ENCODE measurements at places on chromosomes 5 and 9. TPM values are rescaled to one million over a fixed set of nuclear protein-coding genes. Genes with fewer than 3 reads are reported as not detected.

CREB3 gene
- 45.2 TPM for total RNA-seq

SNX30 gene
- 7.2 TPM for total RNA-seq

SURF6 gene
- total RNA-seq: 13.4 TPM

NME5 gene
- total RNA-seq: 1.1 TPM

TERT gene
- 0.07 TPM for total RNA-seq

ALDH7A1 gene
- 65.5 TPM for total RNA-seq

PCDHGA6 gene
- 1.3 TPM for total RNA-seq

QRFP gene
- not detected for total RNA-seq

JAKMIP2 gene
- not detected for total RNA-seq

EIF4E1B gene
- total RNA-seq: not detected

SLC6A3 gene
- total RNA-seq: not detected

DNA sequence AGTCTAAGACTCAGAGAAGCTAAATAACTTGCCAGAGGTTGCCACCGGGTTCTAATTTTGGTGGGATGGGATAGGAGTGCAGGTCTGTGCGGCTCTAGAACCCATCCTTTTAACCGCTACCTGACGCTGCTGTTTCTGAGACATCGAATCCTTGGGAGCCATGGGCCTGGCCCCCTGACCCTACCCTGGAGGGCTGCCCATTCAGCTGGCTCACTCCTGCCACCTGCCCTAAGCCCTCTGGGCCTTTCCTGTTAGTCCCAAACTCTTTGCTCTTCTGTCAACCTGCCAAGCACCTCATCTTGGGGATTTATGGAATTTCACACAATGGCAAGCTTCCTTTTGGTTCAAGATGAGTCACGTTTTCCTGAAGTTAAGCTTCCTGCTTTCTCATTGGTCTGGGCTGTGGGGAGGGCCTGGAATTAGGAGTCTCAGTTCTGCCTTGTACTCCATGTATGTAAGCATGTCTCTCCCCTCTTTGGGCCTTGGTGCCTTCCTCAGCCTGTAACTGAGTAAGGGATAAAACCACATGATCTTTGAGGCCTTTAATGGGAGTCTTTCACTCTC, 26.6 kb downstream of the ENHO start:
- DNase-seq: peak; percentile 86

GRCh38 chr5:78547183-78547582, 101.4 kb downstream of the LHFPL2 start:
- no peak for DNase-seq

GRCh38 chr5:108728566-108729241, 19.0 kb upstream of the FER start:
- no peak for DNase-seq

GRCh38 chr5:147113967-147114366, 120.9 kb upstream of the STK32A start:
- DNase-seq: no peak

GRCh38 chr9:121616123-121616755, 35.2 kb upstream of the DAB2IP start:
- DNase-seq: no peak

- no peak for DNase-seq
Measured at GRCh38 chr5:59040024-59040803, 457.3 kb downstream of the RAB3C start.

GRCh38 chr9:27369591-27369990, 72.6 kb upstream of the EQTN start:
- no peak for DNase-seq

DNA sequence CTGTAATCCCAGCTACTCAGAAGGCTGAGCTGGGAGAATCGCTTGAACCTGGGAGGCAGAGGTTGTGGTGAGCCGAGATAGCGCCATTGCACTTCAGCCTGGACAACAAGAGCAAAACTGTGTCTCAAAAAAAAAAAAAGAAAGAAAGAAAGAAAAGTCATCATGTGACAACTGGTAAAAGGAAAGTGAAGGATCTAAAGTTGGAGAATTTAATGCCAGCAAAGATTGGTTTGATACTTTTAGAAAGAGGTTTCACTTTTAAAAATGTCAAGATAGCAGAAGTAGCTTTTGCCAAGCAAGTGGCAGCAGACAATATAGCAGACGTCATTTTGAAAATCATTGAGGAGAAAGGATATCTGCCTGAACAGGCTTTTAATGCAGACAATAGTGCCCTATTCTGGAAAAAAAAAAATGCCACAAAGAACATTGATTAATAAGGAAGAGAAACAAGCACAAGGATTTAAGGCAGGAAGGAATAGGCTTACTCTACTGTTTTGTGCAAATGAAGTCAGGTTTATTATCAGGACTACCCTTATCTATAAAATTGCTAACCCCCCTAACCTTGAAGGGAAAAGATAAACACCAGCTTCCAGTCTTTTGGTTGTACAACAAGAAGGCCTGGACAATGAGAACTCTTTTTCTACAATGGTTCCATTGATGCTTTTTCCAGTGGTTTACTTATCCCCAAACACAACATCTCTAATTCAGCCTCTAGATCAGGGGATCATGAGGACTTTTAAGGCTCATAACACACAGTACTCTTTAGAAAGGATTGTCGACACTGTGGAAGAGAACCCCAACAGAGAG, 12.0 kb downstream of the PKD2L2 start:
- DNase-seq: no peak

DNA sequence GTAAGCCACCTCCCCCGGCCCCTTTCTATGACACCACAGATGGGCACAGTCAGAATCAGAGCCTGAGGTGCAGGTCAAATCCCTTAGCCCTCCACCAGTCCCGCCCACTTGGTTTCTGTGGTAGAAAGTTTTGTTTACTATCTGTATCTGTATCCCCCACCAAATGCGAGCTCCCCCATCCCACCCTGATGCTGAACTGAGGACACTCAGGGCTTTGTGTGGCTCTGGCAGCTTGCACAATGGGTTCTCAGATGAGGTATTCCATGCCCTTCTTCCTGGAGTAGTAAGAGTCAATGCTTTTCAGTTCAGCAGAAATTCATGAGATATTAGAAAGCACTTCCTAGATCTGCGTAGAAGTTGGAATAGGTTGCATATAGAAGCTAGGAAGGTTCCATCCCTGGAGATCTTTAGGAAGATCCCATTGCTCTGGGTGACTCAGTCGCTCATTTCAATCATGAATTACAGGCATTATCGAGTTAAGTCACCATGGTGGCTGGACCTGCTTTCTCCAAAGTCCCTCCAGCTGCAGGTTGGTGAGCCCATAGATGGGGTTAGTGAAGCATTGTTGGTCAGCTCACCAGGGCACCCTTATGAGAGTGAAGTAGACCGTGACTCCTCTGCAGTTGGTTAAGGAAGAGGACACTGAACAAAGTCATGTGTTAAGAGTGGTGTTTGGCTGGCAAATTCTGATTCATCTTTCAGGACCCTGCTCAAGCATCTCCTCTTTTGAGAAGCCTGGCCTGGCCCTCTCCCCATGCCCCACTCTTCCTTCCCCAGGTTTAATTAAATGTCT, 10.6 kb upstream of the KCNIP1 start:
- DNase-seq: no peak

DNA sequence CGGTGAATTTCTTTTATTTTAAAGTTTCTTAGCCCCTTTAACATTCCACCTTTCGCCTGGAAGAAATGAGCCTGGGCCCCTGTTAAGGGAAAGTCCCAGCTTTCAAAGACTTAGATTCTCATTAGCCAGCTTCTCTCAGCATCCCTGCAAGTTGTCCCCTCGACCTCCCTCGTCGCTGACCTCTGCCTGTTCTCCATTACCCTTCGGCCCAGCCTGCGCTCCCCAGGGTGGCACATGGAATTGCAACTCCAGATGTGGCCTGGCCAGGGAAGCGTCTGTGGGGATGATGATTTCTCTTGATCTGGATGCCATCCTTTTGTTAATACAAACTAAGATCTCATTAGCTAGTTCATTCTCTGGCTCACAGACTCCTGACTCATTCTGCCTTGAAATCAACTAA, 43.4 kb upstream of the FANCC start:
- DNase-seq: no peak

DNA sequence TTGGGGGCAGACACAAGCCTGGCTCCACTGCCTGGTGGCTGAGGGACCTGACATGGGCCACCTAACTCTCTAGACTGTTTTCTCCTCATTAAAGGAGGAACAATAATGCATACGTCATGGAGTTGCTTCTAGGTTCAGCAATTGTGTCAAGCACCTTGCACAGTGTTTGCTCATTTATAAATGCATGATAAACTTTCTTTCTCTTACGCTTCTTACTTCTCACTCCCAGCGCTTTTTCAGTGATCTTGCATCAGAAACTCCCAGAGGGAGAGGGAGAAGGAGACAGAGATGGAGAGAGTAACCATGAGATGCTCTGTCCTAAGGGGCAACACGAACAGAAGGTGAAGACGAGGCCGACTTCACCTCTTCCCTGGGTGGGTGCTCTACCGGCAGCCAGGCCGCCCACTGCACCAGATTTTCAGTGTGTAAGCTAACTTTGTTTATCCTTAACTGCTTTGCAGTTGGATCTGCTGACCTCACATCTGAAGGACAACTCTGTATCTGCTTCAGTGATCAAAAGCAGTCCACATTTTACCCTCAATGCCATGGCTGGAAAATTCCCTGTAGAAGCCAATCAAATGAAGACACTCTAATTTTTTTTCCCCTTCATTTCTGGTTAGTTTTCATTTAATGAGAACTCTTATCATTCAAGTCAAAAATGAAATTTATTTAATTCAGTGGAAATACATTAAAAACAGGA, 35.3 kb downstream of the MED27 start:
- DNase-seq: no peak

DNA sequence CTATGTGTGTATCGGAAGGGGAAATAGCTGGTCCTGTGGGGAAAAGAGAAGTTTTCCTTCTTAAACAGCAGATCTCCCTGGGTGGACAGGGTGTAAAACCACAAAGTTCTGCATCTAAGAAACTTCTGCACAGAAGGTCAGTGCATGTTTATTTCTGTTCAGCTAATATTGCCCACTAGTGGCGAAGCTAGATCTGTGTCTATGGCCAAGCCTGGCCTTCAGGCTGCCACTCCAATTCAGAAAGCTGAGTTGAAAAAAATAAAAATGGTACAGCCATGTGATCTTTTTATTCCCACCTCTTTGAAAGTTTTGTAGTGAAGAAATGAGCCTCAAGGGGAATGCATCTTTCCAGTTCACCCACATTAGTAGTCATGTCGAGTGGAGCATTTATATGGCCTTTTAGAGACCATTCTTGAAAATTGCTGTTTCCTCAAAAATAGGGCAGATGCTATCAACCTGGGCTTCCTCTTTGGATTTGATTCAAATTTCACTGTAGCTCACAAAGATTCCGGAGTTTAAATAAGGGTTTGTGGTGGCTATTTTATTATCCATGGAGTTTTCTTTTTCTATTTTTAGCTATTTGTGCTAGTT, 488.0 kb downstream of the PRELID2 start:
- DNase-seq: no peak

DNA sequence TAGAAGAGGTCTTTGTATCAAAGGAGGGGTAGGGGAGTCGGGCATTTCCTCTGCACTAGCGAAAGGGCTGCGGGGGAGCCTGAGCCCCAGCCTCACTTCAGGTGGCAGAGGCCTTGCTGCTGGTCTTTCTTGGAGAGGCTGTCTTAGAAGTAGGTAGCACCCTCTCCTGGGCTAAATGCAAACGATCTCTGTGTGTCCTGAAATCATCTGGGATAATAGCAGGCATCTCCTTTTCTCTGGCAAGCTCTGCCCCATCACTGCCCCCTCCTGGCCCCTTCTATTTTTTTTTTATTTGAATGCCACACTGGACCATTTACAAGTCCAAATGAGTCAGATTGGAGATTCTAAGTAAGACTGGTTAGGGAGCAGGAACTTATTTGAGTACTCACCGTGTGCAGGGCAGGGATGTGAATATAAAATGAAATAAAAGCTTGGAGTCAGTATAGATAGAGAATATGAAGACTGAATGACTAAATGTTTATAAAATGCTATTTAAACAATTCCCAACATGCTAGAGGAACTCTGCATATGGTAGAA, 137.1 kb downstream of the FGF1 start:
- peak; percentile 88 for DNase-seq

GRCh38 chr5:38681029-38681706, 124.7 kb upstream of the LIFR start:
- no peak for DNase-seq

GRCh38 chr5:95153511-95153910, 131.4 kb downstream of the MCTP1 start:
- no peak for DNase-seq

- DNase-seq: no peak
Measured at GRCh38 chr5:107519900-107520354, 150.8 kb downstream of the EFNA5 start.

DNA sequence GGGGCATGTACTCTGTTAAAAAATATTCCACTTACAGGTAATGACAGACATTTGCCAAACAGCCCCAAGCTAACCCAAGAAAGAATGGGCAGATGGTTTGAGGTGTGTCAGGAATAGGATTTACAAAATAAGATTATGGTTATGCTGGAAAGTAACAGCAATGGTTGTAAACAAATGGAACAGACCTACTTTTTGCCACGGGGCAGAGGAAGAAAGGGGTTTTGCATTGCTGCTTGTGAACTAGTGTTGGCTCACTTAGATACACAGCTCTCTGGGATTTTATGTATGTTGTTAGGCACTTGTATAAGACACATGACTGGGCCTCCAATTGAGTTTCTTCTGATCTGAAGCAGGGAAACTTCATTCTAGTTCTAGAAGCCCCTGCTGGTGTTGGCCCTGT, 191.5 kb upstream of the GDNF start:
- no peak for DNase-seq

- DNase-seq: no peak
Measured at GRCh38 chr5:17221843-17222636, 4.6 kb downstream of the BASP1 start.

DNA sequence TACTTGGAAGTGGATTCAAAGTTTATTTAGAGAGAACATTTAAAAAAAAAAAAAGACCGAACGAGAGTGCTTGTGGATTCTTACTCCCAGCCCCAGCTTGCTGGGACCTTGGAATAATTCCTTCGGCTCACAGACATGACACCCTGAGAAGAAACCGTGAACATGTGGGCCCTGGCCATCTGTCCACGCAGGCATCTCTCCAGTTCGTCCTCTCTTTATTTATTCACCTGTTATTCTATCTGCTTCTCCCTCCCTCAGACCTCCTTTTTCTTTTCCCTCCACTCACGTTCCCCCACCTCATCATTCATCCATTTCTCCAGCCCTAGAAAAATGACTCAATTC, 93.7 kb upstream of the PHYKPL start:
- DNase-seq: no peak

GRCh38 chr5:178058321-178059012, 54.9 kb upstream of the N4BP3 start:
- no peak for DNase-seq

GRCh38 chr9:116365056-116365471, 211.5 kb downstream of the PAPPA start:
- no peak for DNase-seq

DNA sequence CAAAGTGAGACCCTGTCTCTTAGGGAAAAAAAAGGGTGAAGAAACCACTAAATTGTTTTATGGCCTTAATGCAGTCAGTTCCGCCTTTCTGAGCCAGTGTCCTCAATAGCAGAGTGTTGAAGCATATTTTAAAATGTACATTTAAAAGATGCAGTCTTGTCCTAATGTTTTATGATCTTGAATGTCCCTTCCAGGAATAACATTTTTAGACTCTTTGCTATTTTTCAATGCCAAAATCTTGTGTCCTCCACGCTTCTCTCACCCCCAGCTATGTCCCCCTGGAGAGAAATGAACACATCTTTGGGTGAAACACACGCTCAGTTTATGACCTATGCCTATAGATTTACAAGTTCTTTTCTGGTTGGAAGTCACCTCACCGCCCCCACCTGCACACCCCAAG, 69.8 kb downstream of the CSNK1A1 start:
- no peak for DNase-seq
